AG09309 (cell line): ENCODE measurements at places on chromosomes 1 and 21.

DNA sequence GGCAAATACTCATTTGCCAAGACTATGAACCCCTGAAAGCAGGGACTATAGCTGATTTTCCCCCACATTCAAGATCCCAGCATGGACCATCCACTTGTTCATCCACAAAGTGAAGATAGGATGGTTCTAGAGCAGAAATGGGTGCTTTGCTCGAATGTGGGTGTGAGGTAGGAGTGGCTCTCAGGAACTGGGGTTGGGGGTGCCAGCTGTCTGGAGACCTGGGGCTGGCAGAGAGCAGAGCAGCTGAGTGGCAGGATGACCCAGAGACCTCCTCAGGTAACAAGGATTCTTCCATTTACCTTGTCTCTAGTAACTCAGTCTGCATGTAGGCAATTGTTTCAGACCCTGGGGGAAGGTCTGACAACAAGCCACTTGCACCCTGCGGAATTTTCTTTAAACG, 6.0 kb downstream of the S100A9 start:
- no peak for DNase-seq

GRCh38 chr1:39926343-39926793, 24.7 kb upstream of the MYCL start:
- no peak for DNase-seq

GRCh38 chr1:206004826-206005225, 1.6 kb upstream of the RAB7B start:
- DNase-seq = no peak

- DNase-seq = no peak
Observed at GRCh38 chr1:199073166-199073565, 434.3 kb downstream of the PTPRC start.

DNA sequence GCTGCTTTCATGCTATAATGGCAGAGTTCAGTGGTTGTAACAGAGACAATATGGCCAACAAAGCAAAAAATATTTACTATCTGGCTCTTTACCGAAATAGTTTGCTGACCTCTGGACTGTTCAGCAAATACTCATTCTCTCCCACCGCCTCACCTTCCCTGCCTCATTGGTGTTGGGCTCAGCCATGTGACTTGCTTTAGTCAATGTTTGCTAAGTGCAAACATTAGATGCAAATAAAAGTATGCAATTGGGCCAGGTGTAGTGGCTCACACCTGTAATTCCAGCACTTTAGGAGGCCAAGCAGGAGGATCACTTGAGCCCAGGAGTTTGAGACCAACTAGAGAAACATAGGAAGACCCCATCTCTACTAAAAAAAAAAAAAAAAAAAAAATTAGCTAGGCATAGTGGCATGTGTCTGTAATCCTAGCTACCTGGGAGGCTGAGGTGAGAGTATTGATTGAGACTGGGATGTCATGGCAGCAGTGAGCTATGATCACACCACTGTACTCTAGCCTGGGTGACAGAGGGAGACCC, 55.1 kb downstream of the RPL5 start:
- DNase-seq = no peak

DNA sequence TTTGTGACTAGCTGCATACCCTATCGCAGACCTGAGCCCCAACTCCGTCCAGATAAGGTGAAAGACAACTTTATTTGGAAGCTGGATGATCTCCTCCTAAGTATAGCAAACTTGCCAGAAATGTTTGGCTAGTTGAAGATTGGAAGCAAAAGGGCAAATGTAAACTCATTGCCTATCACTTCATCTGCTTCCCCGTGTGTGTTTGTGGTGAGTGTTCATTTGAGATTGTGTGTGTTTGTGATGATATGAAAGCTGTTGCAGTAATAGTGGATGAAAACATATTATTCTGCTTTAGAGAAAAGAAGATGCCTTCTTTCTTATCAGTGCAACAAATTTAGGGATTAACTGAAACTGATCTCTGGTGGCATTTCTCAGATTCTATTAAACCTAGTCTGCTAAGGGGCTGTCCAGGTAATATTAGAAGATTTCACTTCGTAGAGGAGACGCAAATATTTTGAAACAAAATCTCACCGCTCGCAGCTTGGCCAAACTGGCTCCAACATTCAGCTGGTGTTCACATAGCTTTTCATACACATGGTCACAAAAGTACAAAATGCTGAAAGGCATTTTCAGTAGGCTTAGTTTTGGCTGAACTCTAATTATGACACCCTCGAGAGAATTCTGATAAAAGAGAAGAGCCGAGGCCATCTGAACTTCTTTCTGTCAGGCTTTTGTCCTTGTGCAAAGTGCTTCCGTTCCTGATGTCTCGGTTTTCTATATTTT, 1.1 kb downstream of the TBX19 start:
- no peak for DNase-seq

DNA sequence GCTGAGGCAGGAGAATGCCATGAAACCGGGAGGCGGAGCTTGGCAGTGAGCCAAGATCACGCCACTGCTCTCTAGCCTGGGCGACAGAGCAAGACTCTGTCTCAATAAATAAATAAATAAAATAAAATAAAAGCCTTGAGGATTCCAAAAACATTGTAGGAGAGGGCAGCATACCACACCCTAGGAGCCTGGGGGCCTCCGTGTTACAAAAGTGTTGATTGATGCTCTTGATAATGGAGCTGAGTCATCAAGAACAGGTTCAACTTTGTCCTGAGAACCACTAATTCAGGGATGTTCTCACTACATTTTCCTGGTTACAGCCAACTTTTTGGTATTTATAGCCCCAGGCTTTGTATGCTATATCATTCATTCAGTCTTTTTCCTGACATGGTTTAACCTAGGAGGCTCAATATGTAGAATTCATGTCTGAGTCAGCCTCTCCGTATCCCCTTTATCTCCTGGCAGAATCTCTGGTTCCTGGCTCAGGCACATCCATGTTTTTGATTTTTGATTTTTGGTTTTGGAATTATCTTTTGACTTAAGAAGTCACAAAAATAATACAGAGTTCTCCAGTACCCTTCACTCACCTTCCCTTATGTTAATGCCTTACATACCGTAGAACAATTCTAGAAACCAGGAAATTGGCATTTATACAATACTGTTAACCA, 69.4 kb downstream of the LRRC8D start:
- DNase-seq = no peak

GRCh38 chr1:46587069-46587468, 17.0 kb downstream of the MKNK1 start:
- no peak for DNase-seq

DNA sequence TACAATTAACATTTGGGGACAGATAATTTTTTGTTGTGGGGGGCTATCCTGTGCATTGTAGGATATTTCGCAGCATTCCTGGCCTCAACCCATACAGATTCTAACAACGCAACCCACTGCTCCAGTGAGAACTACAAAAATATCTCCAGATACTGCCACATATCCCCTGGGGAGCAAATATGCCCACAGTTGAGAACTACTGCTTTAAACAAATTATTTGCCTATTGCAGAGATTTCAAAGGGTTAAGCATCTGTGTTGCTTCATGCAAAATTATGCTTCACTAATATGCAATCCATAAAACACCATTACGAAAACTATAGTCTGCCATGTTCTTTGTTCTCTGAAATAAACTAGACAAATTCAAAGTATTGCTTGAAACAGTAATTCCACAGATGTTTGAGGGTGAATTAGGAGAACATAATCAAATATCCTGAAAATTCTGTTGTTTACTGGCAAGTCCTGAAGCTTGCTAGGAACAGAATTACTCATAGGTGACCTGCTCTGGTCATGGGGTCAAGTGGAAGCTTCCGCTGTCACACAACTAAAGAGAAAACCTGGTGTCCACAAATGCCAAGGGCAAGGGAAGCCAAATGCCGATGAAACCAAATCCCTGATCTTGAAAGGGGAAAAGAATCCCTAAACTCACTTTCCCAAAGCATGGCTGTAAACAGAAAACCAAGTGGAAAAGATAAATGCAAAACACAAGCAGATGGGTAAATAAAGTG, 149.4 kb downstream of the RERE start:
- DNase-seq = no peak

GRCh38 chr1:32150847-32151246, 28.6 kb upstream of the TXLNA start:
- DNase-seq = no peak

DNA sequence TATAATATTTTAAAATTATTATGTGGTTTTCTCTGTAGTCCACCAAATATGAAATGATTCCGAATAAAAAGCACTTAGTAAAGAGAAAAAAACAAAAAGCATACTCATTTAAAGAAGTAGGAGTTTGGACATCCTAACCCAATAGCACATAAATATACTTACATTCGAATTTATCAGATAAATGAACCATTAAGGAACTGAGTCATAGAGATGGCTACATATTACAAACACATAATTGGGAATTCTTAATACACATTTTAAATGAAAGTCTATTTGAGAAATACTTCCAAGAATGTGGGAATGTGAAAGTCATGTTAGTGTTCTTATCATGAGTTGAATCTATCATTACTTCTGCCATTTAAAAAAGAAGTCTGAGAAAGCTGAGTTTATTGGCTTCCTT, 75.0 kb downstream of the USP24 start:
- no peak for DNase-seq

- no peak for DNase-seq
Observed at GRCh38 chr21:38179511-38179910, 77.3 kb upstream of the KCNJ15 start.

- DNase-seq = no peak
Observed at GRCh38 chr1:43446388-43446740, 7.4 kb downstream of the HYI start.

DNA sequence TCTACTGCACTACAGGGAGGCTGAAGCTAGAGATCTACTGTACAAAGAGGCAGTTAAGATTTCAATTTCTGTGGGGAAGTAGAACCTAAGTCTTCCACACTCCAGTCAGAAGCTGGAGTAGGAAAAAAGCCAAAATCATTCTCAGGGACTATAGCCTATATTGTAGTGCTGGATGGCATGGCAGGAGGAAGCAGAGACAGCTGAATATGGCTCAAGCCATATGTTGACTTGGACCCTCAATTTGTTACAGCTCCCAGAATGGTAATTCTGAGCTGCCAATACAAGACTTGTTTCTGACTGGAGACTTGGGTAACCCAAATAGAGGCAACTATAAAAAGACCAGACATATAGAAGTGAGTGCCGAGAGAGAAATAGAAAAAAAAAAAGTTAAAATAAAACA, 200.6 kb downstream of the PTBP2 start:
- no peak for DNase-seq

- no peak for DNase-seq
Observed at GRCh38 chr1:229972600-229973296, 94.3 kb upstream of the GALNT2 start.

GRCh38 chr1:94316836-94317789, 79.7 kb upstream of the ARHGAP29 start:
- DNase-seq = no peak

GRCh38 chr1:179043266-179043665, 17.6 kb downstream of the FAM20B start:
- no peak for DNase-seq

- no peak for DNase-seq
Observed at GRCh38 chr1:27773826-27774445, 917 bp downstream of the STX12 start.

GRCh38 chr1:114979278-114979891, 50.2 kb upstream of the TSHB start:
- DNase-seq = peak; percentile 13

GRCh38 chr1:7327849-7328248, 443.2 kb upstream of the VAMP3 start:
- DNase-seq = no peak

GRCh38 chr1:44423591-44424537, 18.8 kb downstream of the RNF220 start:
- DNase-seq = peak; percentile 10

DNA sequence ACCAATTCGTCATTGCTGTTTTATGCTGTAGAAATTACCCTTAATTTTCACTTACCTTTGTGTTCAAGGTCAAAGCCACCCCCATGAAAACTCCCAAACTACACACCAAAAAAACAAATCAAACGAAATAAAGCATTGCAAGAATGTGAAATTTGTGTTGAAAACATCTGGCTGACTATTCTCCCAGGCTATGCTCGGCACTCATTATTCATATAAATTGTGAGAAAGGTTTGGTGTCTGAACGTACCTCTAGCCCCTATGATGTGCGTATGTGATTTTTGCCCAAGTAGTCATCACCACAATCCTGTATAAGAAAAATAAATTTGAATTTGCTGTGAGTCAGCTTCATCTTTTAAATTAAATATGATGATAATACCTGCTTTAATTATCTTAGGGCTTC, 34.9 kb downstream of the ADAMTS1 start:
- no peak for DNase-seq

DNA sequence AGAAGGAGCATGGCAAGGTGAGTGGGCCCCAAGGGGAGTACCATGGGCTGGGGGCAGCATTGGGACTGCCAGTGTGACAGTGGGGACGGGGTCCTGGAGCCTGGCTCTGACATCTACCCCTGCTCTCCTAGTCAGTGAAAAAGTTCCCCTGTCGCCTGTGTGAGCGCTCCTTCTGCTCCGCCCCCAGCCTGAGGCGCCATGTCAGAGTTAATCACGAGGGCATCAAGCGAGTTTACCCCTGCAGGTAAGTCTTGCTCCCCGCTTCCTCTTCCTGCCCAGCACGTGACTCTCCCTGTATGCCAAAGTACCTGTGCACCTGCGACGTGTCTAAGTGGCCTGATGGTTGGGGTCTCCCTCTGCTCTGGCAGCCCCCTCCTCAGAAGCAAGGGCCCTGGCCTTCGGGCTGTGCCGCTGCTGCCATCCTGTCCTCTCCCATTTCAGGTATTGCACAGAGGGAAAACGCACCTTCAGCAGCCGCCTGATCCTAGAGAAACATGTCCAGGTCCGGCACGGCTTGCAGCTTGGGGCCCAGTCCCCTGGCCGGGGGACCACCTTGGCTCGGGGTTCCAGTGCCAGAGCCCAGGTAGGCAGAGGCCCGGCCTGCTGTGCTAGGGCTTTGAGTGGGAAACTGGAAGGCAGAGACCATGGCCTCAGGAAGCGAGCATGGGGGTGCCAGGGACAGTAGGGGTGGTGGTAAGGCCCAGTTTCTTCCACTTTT, 8.1 kb downstream of the ZNF687 start:
- no peak for DNase-seq

- DNase-seq = no peak
Observed at GRCh38 chr1:63523738-63524137, 413 bp downstream of the EFCAB7 start.

DNA sequence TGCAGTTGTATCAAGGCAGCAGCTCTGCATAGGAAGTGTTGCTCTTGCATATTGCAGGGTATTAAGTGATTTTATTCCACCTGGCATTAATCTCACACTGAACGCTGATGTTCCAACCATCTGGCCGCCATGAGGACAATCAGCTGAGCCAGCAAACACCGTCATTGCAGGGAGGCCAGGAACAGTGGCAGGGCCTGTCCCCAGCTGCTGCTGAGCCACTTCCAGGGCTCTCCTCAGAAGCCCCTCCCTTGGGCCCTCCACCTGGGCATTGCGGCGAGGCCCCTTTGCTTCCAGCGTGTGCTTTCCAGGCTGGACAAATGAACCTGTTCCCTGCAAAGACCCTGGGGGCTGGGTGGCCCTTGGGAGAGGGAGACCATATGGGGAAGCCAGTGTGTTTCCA, 171.6 kb upstream of the C1orf174 start:
- DNase-seq = no peak

GRCh38 chr1:76928522-76928921, 61.2 kb downstream of the ST6GALNAC5 start:
- no peak for DNase-seq

- no peak for DNase-seq
Observed at GRCh38 chr1:109906160-109906838, 4.3 kb upstream of the CSF1 start.

- no peak for DNase-seq
Observed at GRCh38 chr1:73943270-73943669, 254.7 kb downstream of the LRRIQ3 start.

GRCh38 chr1:48033495-48034045, 36.4 kb upstream of the TRABD2B start:
- no peak for DNase-seq

- DNase-seq = no peak
Observed at GRCh38 chr21:41032541-41032940, 135.4 kb upstream of the BACE2 start.
